ENCODE measurements at places on chromosomes 1 and 21.

DNA sequence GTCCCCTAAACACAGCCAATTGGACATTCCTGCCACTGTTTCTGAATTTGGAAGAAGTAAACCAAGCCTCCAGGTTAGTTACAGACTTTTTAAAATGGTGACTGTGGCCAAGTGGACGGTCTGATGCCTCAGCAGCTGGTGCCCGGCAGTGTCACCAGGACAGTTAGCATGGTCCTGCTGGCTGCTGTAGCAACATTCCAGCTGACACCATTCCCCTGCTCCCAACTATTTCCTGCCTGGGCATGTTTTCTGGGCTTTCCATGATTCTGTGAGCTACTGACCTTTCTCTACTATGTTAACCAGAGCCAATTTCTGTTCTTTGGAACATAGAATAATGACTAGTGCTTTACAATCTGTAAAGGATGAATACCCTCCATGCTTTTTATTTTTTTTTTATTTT lies 95.0 kb downstream of the TLR5 start:
- no peak for DNase-seq

DNA sequence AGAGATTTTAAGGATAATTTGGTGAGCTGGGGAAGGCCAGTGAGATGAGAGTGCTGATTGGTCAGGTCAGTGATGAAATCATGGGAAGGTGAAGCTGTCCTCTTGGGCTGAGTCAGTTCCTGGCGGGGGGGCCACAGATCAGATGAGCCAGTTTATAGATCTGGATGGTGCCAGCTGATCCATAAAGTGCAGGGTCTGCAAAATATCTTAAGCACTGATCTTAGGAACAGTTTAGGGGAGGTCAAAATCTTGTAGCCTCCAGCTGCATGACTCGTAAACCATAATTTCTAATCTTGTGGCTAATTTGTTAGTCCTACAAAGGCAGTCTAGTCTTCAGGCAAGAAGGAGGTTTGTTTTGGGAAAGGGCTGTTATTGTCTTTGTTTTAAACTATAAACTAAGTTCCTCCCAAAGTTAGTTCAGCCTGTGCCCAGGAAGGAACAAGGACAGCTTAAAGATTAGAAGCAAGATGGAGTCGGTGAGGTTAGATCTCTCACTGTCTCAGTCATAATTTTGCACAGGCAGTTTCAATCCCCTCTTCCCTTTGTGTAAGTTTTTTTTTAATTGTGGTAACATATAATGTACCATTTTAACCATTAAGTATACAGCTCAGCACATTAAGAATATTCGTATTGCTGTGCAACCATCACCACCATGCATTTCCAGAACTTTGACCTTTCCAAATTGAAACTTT lies 39.4 kb downstream of the PTAFR start:
- no peak for DNase-seq

DNA sequence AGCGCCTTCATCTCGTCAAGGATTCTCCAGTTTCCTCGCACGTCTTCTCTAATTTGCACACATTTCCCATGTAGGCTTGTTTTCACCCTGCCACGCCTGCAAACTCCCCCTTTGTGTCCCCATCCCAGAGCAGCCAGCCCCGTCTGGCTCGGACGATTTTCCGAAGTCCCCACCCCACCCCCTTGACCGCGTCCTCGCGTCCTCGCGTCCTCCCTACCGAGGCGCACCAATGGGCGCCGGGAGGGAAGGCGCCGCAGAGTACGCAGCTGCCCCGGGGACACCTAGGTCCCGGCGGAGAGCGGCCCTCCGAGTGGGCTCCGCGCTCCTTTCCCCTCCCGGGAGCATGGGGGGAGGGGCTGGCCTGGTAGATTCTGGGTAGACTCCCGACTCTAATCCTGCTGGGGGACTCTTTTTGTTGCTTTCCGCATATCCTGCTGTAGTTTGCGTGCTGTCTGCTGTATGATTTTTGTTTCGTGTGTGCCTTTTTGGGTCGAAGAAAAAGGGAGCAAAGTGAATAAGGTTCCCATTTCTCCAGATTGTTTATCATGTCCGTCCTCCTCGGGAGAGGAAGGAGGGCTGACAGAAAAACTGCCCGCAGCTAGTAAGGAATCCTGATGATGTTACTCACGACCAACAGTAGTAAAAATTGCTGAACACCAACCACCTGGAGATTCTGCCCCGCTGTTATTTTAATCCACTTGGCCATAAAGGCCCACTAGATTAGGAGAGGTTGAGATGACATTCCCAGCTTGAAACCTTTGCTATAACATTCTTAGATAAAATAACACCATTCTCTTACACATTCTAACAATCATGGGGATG lies 1.5 kb downstream of the CACHD1 start:
- no peak for DNase-seq

GRCh38 chr1:42774928-42775526 lies 8.0 kb downstream of the C1orf50 start:
- DNase-seq = no peak

DNA sequence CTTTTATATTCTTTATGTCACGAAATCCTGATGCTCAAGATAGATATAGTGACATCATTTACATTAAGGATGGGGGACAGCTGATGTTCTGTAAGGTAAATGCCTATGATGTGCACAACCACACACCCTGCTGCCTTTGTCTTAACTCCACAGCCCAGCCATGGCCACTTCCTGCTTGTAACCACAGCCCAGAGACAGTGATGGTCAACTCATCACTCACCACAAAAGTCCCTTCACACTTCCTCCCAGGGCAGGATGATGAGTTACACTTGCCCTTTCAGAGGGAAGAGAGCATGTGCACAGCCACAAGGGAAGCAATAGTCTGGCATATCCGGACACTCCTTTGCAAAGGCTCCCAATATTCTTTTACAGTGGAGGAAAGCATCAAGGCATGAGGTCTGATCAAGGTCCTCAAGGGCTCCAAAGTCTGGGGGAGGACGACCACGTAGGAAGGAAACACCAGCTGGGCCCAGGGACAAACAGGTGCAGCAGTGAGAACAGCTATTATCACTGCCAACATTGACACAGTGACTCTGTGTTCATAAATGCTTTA lies 53.8 kb downstream of the PLPP3 start:
- no peak for DNase-seq

- DNase-seq = no peak
Measured at GRCh38 chr1:7899741-7900140, 40.9 kb downstream of the TNFRSF9 start.

- no peak for DNase-seq
Measured at GRCh38 chr1:186763107-186763506, 65.6 kb upstream of the PLA2G4A start.

- no peak for DNase-seq
Measured at GRCh38 chr1:50419907-50420677, 3.2 kb downstream of the DMRTA2 start.

DNA sequence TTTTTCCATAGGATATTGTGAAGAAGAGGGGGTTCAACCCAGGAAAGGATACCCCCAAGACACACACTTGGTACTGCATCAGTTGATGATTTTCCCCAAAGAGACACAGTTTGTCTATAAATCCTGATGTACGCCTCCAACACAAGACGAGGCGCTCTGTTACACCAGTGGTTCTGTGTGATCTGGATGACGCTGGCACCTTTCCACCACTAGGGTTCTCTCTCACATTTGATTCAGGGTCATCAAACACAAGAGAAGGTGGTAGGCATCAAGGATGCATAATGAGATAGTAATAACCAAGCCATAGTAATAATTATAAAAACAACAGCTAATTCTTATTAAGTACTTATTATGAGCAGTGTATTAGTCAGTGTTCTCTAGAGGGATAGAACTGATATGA lies 508.8 kb upstream of the ZP4 start:
- DNase-seq = no peak

DNA sequence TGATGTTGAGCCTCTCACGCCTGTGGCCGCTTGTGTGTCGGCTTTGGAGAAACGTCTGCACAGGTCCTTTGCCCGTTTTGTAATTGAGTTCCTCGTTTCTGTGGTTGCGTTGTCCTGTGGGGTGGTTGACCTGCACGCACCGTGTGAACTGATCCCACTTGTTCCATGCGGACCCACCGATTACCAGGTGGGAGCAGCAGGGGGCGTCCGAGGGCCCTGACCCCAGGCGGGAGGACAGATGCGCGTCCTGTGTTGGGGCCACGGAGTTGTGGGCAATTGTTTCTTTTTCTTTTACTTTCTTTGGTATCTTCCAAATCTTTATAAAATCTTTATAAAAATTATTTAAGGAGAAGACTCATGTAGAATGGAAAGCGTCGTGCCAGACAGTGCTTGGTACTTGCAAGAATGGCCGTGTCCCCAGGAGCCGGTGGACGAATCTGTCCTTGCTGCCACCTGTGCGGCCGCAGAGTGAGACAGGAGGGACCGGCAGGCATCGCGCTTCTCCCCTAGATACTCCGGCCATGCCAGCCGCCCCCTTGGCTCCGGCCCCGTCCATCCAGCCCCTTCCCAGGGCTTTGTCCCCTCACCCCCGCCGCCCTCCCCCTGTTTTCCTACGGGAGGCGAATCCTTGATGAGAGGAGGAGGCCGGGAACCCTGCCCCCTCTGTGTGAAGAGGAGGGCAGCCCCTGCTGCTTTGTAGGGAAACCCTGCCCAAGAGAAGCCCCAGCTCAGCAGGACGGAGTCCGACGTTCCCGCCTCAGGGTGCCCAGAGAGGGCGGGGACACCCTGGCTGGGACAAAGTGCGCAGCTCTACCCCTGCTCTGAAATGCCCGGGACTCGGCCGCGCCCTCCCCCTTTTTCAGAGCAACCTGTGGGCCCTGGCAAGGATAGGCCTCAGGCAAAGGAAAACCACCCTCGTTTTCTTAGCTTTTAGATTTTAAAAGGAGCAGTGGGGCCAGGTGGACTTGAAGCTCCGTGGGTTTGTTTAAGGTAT lies 41.7 kb downstream of the PRKCZ start:
- peak; percentile 32 for DNase-seq

DNA sequence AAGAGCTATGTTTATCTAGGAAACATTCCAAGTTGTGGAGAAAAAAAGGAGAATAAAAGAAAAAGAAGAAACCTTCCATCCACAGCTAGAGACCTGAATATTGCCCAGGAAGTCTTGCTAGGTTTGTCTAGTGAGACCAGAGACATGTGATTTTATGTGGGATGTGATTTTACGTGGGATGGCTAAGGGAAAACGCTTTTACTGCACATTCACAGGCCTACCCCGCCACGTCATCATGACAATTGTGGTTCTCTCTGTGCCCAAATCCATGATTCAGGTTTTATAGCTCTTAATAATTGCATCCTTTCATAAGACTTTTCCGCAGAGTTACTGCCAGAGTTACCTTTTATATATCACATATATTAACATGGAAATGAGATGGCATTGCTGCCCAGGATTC lies 86.4 kb upstream of the SSX2IP start:
- no peak for DNase-seq

DNA sequence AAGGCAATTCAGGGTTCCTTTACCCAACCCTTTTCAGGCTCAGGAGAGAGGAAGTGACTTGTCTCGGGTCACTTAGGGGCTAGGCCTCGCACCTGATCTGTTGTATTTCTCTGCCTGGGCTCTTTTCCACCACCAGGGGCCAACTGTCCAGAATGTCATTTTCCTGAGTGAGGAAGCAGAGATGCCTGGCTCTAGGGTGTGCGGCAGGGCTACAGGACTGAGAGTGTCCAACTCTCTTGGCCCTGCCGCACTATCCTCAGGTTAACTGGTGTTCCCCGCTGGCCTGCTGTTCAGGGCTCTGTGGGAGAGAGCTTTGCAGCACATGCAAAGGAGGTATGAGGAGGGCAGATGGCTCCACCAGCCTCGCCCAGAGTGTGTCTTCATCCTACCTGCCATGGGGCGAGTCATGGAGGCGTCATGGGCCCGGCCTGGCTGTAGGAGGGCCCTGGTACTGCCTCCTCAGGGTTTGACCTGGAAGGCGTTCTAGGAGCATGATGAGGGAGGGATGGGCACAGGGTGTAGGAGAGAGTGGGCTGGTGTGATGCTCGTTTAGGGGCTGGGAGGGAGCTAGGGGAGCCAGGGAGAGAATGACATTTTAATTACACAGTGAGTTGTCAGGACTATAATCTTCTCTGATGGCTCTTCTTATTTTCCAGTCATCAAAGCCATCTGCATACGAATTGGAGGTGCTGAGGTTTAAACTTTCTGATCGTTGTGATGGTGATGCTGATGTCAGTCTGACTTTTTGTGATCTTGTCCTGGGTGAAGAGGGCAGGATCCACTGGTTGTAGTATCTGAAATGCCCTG lies 128.3 kb downstream of the NOS1AP start:
- DNase-seq = no peak

DNA sequence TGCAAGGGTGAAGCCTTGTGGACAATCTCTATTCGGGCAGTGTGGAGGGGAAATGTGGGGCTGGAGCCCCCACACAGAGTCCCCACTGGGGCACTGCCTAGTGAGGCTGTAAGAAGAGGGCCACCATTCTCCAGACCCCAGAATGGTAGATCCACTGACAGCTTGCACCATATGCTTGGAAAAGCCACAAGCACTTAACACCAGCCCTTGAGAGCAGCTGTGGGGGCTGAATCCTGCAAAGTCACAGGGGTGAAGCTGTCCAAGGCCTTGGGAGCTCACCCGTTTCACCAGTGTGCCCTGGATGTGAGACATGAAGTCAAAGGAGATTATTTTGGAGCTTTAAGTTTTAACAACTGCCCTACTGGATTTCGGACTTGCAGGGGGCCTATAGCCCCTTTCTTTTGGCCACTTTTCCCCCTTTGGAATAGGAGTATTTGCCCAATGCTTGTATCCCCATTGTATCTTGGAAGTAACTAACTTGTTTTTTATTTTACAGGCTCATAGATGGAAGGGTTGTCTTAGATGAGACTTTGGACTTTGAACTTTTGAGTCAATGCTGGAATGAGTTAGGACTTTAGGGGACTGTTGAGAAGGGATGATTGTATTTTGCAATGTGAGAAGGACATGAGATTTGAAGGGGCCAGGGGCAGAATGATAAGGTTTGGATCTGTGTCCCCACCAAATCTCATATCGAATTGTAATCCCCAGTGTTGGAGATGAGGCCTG lies 16.3 kb upstream of the COL6A1 start:
- DNase-seq = no peak

- no peak for DNase-seq
Measured at GRCh38 chr1:25676488-25676887, 59.9 kb downstream of the MAN1C1 start.

DNA sequence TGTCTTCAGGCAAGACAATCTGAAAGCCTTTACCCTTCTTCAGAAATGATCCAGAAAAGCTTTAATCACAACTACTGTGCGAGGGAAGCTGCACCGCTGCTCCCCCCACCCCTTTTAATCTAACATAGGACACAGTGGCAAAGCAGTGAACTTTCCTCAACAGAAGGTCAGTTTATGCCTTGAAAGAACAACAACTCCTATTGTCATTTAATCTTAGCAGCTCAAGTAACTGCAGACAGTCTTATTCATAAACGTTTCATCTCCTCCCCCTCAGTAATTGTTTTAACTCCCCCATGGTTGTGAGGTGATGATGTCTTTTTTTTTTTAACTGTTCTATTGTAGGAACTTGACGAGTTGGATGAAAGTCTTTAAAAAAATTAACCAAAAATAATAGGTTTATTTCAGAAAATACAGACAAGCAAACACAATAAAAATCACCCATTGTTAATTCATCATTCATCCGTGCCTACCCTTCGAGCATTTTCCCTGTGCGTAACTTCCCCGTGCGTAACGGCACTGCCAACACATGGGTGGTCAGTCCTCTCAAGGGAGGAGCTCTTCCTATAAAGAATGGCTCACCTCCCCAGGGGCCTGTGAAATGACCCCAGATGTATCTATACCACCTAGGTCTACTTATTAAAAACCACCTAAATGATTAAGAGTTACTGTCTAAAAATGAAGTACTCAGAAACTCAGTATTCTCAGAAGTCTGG lies 3.3 kb upstream of the ADAR start:
- DNase-seq = no peak
